Epithelial cell of proximal tubule (primary cell): ENCODE measurements at places on chromosomes 16 and 17.

GRCh38 chr16:287981-288920 lies 5.3 kb downstream of the PDIA2 start:
- DNase-seq = no peak

DNA sequence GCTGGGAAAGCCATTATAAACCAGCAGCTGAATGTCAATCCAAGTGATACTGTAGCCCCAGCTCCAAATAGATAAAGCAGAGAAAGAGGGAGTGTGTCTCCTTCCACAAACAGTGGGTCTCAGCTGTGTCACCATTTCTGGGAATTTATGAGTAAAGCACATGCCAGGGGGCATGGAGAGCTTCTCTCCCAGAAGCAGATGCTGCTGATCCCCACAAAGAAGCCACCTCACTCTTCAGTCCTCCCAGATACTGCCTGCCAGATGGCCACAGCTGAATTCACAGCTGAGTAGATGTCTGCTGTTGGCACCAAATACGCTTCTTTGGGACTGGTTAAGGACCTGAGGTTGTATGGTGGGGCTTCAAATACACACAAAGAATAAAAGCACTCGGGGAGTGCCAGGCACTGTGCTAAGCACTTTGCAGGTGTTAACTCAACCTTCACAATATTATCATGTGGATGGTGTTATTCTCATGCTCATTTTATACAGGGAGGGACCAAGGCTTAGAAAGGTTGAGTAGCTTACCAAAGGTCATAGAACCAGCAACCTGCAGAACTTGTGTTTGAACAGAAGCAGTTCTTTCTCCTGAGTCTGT lies 298.3 kb downstream of the CDH11 start:
- no peak for DNase-seq

DNA sequence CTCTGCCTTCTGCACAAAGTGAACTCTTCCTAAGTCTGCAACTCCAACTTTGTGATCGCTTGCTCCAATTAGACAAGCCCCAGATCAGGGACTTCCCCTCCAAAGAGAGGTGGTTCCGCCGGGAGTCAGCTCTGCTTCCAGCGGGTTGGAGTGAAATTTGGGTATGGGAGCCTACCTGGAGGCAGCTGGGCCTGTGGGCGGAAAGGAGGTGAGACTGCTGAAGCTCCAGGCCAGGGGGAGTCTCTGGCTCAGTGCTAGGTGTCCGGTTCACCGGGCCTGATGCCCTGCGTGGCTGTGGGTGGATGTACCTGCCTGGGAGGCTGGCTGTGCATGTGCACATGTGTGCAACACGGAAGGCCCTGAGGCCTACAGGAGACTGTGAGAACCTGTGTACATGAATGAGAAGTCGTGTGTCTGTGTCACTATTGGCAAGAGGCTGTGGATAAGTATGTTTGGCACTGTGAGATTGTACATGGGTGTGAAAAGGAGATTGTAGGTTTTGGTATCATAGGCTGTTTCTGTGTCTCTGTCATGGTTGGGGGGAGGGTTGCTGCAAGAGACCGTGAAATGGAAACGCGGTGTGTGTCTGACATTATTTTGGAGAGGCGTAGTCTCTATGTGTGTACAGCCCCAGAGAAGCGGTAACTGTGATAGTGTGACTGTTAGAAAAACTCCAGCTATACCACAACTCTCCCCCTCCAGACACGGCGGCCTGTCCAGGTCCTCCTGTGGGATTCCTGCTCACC lies 4.2 kb downstream of the LHX1 start:
- DNase-seq = no peak

- no peak for DNase-seq
These were observed 5.7 kb downstream of the DHRS7B start for GRCh38 chr17:21132428-21132827.

DNA sequence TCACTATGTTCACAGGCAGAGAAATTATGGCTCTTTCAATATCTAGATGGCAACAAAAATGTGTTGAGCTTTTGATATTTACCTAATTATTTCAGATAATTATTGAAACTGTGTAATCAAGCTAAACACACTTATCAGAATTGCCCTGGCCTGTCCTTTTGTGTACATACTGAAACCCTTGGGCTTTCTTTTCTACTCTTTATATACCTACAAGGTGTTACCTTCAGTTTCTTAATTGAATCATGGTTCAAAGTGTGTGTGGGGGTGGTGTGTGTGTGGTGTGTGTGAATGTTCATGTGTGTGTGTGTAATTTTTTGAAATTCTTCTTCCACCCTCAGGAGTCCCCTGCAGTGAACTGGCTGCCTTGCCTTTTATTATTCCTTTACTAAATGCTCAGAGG lies 506.8 kb upstream of the SOX9 start:
- DNase-seq = no peak

DNA sequence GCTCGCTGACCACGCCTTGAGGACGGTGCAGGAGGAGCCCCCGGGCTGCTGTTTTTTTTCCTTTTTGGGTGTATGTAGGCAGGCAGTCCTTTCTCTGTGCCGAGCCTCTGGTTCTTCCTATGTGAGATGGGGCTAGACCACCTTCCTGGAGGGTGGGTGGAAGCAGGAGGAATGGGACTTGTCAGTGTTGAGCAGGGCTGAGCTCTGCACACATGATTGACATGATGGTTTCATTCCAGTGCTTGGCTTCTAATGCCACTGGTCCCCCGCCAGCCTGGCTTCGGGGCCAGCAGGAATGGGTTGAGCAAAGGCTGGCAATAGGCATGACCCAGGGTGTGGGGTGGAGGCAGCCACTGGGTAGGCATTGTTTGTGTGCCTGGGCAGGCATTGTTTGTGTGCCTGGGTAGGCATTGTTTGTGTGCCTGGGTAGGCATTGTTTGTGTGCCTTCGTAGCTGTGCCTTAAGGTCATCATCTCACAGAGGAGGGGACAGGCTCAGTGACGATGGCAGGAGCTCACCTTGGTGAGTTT lies 14.2 kb upstream of the ADCY7 start:
- DNase-seq = no peak

GRCh38 chr16:65070831-65071432 lies 50.9 kb downstream of the CDH11 start:
- peak; percentile 61 for DNase-seq

DNA sequence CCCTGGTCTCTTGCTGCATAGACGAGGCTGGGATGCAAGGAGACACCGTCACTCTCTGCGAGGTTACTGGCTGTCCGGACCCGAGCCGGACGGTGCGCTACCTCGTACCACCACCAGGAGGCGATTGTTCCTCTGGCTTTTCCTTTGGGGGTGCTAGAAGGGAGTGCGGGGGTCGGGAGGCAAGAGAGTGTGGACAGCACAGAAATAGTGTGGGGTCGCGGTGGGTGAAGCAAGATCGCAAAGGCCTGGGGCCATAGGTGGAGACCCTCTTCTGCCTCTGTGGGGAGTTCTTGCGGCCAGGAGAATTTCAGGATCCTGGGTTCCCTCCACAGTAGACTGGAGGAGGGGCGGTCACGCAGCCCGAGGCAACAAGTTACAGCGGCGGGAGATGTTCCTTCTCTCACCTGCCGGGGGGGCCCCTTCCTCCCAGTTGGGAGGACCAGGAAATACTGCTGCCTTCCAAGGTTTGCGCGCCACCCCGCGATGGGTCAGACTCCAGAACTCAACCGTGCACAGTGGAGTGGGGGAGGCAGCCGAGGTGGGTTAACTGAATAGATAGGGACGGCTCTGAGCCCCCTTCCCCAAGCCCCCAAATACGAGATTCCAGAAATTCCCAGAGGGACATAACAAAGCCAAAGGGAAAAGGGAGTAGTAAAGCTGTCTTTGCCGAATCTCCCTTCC lies 6.9 kb downstream of the PHOSPHO1 start:
- no peak for DNase-seq

- no peak for DNase-seq
These were observed 13.7 kb downstream of the ACSM1 start for GRCh38 chr16:20683812-20684211.

- peak; percentile 91 for DNase-seq
These were observed 27.1 kb downstream of the CDH13 start for GRCh38 chr16:82653550-82654511.

- DNase-seq = no peak
These were observed 2.4 kb upstream of the CISD3 start for GRCh38 chr17:38727736-38728135.
